Upper lobe of left lung (tissue), 6 donors: ENCODE measurements at places on chromosomes 11 and 22.

DNA sequence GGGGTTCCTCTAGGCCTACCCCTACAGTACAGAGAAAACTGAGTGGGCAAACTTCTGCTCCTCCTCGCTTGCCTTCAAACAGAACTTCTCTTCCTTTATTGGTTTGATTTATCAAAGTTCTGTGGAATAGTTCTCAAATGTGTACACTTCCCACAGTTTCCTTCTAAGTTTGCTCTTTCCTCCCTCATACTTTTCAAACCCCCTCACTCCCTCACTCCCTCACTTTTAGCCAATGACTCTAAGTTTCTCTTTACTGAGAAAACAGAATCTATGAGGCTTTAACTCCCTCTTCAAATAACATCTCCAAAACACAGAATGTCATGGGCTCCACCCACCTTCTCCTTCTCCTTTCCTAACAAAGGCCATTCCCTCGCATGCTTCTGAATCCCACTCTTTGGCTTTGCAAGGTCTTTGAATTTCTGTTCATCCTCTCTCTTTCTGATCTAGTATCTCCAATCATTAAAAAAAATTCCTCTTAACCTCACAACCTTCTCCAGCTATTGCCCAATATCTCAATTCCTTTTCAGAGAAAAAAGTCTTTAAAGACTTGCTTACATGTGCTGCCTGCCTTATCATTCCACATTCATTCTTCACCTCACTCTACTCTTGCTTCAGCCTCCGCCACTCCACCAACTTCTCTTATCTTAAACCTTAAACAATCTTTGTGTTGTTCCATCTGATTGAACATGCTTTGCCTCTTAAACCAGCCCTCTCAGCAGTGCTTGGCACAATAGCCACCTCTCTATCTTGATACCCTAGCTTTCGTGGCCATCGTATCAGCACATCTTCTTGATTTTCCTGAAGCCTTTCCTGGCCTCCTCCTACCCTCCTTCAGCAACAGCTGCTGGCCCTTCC lies 57.2 kb downstream of the DDI1 start:
- DNase-seq: no peak

GRCh38 chr11:46003572-46003971 lies 81.1 kb downstream of the LARGE2 start:
- no peak for DNase-seq

DNA sequence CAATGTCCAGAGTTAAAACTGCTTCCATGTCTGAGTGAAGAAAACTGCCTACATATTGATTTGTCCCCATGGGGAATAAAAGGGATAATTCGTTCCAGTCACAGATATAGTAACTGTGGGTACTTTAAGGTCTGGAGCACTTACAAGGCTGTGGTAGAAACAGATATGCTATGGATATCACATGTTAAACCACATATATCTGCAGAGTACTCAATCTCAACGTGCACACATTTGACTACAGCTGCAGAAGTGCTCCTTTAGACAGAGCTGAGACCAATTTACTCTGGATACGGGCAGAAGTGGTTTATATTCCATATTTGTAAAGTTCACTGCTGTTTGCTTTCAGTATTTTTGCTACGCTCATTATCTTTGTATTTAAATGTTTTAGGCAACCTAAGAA lies 9.7 kb upstream of the MS4A2 start:
- no peak for DNase-seq

GRCh38 chr22:24265734-24266133 lies 4.9 kb upstream of the SPECC1L start:
- DNase-seq: no peak

GRCh38 chr11:45671246-45672171 lies 6.1 kb upstream of the CHST1 start:
- no peak for DNase-seq
